CMK (cell line): ENCODE measurements at places on chromosomes 5 and 9.

- no peak for DNase-seq
Observed at GRCh38 chr9:4366591-4367330, 66.9 kb upstream of the GLIS3 start.

GRCh38 chr9:3447143-3447542 is 78.7 kb downstream of the RFX3 start:
- no peak for DNase-seq

DNA sequence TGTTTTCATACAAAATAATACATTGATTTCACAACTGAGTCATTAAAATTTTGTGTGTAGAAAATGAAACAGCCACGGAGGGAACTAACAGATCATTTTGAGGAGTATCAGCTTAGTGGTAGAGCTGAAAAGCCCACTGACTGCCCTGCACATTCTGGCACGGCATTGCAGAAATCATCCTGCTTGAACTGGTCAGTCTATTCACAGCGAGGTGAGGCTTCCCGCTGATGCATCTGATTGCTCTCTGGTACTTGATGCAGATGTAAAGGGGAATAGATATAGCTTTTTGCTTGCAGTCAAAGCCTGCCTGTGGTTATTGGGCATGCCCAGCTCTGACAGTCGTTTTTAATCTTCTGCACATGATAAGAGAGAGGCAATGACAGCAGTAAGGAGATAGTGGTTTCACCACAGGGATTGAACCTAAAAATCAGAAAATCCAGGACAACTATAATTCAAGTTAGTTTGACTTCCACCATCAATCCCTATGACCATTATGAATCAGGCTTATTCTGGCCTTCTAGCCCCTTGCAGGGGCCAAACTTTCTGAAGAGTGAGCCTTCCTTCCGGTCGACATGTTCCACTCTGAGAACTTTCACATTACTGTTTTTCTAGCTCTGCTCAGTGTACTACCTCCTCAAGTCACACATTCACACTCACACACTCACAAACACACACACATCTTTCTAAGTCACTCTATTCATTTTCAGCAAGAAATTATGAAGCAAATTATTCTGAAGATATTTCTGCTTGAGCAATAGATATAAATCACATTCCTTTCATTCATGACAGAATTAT is 782.8 kb upstream of the NUDT12 start:
- no peak for DNase-seq

DNA sequence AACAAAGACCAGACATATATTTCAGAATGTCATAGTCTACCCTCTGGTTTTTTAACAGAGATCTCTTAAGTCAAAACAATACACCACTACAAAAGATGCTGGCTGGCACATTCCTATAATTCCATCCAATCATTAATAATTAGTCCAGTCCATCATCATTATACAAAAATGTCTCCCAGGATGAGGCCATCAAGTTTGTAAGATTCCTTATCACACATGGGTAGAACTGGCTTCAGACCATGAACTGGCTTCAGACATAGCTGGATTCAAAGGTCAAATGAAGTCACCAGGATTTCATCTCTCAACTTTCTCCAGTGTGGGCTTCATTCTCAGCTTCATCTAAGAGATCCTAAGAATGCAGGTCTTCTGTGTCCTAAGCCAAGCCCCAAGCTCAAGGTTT is 147.1 kb downstream of the ENC1 start:
- DNase-seq, result no peak

GRCh38 chr9:92615790-92616189 is 54.1 kb downstream of the IPPK start:
- no peak for DNase-seq

GRCh38 chr9:22913518-22913917 is 466.9 kb downstream of the DMRTA1 start:
- no peak for DNase-seq

GRCh38 chr5:138909734-138910133 is 34.6 kb upstream of the LRRTM2 start:
- no peak for DNase-seq

DNA sequence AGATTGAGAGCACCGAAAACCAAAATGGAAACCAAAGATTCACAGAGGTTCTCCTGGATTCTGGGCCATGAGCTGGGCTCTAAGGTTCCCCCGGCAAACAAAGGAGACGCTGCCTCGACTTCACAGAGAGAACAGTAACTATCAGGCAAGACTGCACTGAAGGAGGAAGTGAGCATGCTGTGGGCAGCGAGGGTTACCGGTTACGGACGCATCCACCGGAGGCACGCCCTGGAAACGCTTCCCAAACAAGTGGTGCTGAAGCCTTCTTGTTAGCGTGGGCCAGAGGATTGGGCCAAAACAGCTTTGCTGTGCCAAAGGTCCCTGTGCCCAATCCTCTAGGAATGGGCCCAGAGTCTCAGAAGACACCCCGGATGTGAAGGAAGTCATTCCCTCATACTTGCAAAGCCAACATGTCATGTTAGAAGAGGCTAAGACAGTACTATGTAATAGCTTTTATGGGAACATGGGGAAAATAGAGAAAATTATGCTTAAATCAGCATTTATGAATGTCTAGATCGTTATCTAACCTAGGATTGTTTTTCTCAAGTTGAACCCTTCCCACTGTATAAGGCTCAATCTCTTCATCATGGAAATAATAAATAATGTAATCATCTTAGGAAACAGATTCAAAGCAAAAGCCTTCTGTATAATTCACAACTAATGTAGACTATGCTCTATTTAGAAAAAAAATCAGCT is 145.4 kb downstream of the GABBR2 start:
- no peak for DNase-seq

GRCh38 chr5:43314724-43315123 is 1.5 kb upstream of the HMGCS1 start:
- DNase-seq, result no peak

DNA sequence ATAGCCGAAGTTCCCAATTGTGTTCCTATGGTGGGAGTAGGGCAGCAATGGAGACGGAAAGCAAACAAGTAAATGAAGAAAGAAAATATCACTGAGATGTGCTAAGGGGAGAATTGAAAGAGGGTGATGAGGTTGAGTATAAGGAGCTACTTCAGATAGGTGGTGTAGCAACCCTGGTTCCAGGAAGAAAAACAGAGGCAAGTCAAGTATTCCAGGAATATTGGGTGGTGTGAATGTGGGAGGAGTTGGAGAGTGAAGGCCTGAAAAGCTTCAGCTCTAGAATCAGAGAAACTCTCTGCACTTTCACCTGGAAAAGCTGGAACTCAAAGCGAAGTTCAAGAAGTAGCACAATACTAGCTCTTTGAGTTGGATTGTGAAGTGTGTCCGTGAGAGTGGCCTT is 342.1 kb downstream of the TLE4 start:
- DNase-seq, result no peak

- no peak for DNase-seq
Observed at GRCh38 chr5:37412515-37412914, 33.4 kb downstream of the WDR70 start.

GRCh38 chr5:151651997-151652645 is 34.6 kb downstream of the SPARC start:
- DNase-seq, result peak; percentile 32

DNA sequence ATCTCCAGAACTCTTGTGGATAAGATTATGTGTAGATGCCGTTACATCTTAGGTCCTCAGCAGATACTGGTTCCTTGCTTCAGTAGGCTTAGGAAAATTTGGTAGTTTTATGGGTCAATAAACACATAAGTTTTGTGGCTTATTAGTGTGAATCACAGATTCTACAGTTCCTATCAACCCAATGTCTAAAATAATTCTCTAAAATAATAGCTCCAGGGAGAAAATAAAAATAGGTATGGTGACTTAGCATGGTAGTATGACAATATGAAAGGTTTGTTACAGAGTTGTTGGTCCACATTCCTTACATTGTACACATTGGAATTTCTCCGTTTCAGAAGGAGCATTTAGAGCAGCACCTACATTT is 91.7 kb downstream of the AOPEP start:
- DNase-seq, result no peak

GRCh38 chr5:9653811-9654210 is 23.7 kb upstream of the TAS2R1 start:
- no peak for DNase-seq

GRCh38 chr9:78985084-78985738 is 586.6 kb upstream of the TLE4 start:
- DNase-seq, result no peak

DNA sequence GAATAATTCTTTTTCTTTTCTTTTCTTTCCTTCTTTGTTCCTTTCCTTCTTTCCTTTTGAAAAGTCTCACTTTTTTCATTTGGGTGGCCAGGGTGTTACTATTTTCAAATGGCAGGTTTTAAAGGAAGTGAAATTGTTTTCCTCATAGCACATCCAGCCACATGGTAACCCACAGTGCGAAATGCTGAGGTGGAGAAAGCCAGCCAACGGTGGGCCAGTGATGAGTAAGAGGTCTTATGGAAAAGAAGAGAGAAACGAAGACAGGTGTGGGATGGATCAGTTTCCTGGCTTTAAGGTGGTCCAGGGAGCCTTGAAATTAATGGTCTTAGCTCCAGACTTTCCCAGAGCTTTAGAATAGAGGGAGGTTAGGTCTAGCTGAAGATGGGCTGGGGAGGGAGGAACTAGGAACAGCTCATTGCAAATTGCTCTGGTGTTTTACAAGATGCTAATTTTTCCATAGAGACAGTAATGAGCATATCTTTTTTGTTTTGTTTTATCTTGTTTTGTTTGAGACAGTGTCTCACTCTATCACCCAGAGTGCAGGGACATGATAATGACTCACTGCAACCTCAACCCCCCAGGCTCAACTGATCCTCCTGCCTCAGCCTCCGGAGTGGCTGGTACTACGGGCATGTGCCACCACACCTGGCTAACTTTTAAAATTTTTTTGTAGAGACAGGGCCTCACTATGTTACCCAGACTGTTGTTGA is 17.8 kb downstream of the ITK start:
- no peak for DNase-seq

- DNase-seq, result no peak
Observed at GRCh38 chr9:124238546-124239140, 19.1 kb upstream of the NEK6 start.

- no peak for DNase-seq
Observed at GRCh38 chr5:167296661-167297060, 994.8 kb upstream of the WWC1 start.

DNA sequence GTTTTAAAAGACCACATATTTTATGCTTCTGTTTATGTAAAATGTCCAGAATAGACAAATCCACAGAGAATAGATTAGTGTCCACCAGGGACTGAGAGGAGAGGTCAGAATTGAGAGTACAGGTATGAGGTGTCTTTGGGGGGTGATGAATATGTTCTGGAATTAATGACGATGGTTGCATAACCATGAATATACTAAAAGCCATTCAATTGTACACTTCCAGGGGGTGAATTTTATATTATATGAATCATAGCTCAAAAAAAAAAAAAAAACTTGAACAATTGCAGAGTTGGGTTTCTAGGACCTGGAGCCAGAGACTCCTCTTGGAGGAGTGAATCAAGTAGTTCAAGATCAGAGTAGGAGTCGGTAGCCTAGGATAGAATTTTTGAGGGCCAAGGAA is 57.8 kb upstream of the RUSC2 start:
- DNase-seq, result no peak

GRCh38 chr5:84016085-84016484 is 295.4 kb upstream of the HAPLN1 start:
- DNase-seq, result no peak

DNA sequence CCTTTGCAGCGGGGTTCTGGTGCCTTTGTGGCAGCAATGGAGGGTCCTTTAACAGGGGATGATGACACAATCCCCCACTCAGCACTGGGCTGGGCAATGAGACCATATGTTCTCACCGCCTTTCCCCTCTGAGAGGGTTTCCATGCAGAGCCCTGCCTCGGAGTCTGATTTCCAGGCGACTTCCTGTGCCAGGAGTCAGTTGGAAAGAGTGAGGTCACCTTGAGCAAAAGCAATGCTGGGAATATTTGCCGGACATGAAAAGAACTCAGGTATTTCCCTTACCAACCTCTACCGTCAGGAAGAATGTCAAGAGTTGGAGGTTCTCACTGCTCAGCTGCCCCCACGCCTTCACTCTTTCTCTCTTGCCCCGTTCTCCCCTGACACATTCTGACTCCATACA is 284.2 kb upstream of the IRX1 start:
- DNase-seq, result no peak

DNA sequence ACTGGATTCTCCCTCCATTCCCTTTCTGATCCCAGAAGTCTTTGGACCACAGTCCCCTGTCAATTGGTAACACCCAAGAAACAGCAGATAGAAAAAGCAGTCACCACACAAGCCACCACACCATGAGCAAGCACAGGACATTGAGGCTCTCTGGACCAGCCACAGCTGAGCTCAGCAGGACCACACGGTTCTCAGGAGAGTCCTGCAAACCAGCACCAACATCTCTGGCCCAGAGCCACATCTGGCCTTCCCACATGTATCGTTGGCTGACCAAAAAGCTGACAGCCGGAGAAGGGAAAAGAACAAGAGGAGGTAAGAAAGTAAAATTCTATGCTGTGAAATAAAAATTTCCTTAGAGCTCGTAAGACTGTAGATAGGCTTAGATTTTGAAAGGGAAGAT is 56.7 kb downstream of the KLHL3 start:
- no peak for DNase-seq

DNA sequence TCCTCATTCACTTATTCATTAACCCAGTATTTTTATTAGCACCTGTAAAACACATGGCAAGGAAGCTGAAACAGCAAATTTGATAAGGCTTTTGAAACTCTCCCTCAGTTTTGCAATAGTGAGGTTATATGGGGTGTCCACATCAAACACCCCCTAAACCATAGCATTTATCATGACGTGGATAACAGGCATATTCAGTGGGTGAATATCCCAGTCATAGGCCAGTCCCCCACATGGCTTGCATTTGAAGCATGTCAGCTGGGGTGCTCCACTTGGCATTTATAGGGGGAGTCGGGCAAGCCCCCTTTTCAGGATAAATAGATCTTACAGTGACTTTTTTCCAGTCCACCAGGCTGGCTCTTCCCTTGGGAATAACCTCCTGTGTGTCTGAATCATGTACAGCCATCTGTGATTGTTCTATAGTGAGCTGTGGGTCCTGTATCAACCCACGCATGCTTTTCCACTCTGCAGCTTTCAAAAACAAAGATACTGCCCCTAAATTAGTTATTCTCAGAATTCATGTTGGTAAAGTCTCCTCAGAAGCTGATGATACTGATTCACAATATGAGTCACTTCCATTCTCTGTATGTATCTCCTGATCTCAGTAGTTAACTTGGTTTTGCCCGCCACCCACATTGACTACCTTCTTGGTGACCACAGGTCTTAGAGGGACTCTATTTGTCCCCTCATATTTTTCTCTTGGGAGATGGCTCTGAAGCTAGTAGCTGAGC is 84.4 kb upstream of the SPIN1 start:
- no peak for DNase-seq
